ENCODE measurements at places on chromosomes 1 and 21.

- no peak for DNase-seq
Measured at GRCh38 chr1:169487133-169487532, 1.4 kb upstream of the SLC19A2 start.

DNA sequence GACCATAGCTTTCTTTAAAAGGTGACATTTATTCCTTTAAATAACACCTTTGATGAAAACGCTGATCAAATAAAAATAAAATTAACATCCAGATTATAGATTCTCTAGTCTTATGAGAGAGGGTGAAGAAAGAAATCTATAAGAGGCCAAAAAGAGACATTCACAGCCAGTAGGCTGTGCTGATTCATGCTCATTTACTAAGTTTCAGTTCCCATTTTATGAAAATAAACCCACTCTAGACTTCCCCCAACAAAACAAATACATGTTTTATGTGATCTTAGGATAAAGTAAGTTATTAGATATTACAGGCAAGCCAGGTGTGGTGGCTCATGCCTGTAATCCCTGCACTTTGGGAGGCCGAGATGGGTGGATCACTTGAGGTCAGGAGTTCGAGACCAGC, 21.1 kb downstream of the ESRRG start:
- peak; percentile 11 for DNase-seq

DNA sequence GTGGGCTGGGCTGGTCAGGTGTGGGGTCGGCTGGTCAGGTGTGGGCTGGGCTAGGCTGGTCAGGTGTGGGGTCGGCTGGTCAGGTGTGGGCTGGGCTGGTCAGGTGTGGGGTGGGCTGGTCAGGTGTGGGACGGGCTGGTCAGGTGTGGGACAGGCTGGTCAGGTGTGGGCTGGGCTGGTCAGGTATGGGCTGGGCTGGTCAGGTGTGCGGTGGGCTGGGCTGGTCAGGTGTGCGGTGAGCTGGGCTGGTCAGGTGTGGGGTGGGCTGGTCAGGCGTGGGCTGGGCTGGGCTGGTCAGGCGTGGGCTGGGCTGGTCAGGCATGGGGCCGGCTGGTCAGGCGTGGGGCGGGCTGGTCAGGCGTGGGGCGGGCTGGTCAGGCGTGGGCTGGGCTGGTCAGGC, 6.3 kb upstream of the FNDC10 start:
- no peak for DNase-seq

DNA sequence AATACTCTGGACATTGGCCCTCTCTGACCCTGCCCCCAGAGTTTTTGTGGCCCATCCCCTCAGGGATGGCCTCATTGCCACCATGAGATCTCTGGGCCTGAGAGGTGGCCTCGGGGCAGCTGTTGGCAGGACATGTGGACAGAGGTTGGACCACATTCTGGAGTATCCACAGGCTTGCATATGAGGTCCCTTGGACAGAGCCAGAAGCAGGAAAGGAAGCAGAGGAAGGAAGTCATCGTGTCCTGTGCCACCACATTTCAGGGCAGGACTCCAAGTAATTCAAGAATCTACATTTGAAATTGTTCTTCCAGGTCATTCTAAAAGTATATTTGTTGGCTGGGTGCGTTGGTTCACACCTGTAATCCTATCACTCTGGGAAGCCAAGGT, 95.9 kb upstream of the PPP2R5A start:
- DNase-seq: no peak

GRCh38 chr21:34065027-34065426, 8.4 kb upstream of the MRPS6 start:
- peak; percentile 57 for DNase-seq

DNA sequence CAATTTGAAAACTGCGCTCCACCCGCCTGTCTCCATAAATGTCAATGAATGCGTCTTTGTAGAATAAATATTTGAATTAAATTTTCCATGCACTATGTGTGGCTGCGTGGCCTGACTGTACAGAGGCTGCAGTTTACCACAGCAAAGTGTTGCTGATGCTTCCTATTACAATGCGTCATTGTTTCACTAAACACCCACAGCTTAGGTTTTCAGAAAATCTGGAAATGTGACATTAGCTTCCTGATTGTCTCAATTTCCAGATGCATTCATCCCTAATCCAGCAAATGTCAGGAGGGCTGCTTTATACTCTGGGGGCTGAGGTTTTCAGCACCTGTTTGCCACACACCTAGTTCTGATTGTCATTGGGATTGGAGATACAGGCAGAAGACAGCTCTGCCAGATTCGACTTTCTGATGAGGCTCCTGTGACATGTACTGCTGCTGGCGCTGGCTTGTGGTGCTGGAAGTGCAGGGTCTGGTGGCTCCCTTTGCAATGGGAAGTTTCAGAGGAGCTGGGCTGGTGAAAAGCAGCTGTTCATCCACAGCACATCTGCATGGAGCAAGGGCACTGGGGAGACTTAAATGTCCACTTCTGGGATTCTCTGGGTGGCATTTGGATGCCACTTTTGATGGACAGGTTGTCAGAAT, 40.0 kb downstream of the URB2 start:
- no peak for DNase-seq

GRCh38 chr1:236389253-236389652, 4.8 kb upstream of the EDARADD start:
- no peak for DNase-seq

DNA sequence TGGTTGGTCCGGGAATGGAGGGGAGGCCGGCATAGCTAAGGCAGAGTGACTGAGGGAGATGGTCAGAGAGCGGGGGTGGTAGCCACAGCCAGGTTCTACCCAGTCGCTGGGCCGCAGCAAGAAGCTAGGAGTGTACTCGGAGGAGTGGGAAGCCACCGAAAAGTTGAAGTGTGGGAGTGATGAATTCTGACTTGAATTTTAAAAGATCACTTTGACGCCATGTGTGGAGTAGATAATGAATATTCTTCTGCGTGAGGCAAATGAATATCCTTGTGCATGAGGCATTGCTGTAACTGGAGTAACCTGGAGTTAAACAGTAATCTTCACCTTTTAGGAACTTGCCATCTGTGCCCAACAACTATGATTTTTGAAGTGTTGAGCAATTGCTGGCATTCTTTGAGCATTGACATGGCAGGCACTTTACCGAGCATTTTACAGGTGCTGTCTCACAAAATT, 6.9 kb downstream of the CTPS1 start:
- DNase-seq: no peak

GRCh38 chr1:181383695-181384094, 99.6 kb upstream of the CACNA1E start:
- DNase-seq: peak; percentile 44

DNA sequence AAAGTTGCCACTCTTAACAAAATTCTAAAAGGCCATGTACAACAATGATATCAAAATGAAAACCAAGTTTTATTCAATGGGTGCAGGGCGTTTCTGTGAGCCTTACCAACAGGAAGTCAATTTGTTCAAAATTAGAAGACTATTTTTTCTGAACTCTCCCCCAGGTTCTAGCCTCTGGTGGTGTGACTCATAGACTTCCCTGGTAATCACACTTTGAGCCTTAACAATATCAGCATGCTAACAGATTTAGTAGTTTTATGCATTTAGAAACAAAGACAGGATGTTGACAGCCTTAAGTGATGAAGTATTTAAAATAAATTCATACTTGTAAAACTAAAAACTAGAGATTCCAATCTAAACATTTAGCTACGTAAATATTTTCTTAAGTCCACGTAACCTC, 88.4 kb downstream of the LRRC8C start:
- peak; percentile 36 for DNase-seq

- peak; percentile 40 for DNase-seq
Measured at GRCh38 chr1:51313961-51314777, 16.2 kb downstream of the TTC39A start.

DNA sequence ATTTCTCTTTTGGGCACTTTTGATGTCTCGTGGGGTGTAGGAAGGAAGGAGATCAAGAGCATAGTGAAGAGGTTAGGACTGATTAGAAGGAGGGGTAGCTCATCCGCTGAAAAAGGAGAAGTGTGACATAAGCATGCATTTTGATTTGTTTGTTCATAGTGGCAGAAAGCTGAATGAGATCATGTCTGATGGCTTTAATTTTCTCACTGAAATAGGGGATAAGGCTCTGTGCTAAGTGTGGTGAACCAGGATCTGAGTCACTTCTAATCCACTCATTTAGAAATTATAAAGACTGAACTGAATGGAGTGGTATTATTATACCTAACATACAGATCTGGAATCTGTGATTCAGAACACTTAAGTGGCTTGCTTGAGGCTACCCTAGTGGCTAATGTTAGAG, 344.5 kb downstream of the PDE4B start:
- peak; percentile 44 for DNase-seq

DNA sequence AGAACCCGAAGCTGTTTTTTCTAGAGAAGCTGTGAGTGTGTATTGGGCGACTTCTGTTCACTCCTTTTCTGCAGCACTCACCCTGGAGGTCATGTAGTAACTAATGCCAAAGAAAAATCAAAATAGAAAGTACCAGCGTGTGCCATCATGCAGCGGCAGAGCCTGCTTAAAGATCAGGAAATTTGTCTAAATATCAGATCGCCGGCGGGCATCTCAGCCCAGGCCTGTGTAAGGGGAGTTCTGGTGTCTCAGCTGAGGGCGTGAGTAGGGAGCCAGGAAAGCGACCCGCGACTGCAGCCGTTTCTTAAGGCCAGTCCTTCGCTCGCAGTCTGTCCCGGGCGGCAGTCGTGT, 768 bp downstream of the EDARADD start:
- peak; percentile 24 for DNase-seq

DNA sequence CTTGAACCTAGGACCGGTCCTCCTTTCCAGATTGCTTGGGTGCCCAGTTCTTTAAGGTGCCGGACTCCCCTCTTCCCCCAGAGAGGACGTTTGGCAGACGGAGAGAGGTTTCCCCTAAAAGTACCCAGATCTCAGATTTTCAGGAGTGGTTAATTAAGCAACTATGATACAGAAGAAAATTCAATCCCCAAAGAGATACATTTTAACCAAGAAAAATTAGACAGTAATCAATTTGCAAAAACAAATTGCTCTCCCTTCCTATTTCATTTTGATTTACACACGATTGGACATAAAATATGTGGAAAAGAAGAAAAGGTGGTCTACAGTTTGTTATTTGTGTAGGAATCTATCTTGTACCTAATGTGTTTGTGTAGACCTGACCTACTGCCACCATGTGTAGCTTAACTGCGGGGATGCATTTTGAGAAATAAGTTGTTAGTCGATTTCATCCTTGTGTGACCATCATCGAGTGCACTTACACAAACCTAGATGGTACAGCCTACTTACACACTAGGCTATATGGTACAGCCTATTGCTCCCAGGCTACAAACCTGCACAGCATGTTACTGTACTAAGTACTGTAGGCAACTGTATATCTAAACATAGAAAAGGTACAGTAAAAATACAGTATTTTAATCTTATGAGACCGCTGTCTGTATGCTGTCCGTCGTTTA, 755 bp downstream of the RPAP2 start:
- DNase-seq: no peak

DNA sequence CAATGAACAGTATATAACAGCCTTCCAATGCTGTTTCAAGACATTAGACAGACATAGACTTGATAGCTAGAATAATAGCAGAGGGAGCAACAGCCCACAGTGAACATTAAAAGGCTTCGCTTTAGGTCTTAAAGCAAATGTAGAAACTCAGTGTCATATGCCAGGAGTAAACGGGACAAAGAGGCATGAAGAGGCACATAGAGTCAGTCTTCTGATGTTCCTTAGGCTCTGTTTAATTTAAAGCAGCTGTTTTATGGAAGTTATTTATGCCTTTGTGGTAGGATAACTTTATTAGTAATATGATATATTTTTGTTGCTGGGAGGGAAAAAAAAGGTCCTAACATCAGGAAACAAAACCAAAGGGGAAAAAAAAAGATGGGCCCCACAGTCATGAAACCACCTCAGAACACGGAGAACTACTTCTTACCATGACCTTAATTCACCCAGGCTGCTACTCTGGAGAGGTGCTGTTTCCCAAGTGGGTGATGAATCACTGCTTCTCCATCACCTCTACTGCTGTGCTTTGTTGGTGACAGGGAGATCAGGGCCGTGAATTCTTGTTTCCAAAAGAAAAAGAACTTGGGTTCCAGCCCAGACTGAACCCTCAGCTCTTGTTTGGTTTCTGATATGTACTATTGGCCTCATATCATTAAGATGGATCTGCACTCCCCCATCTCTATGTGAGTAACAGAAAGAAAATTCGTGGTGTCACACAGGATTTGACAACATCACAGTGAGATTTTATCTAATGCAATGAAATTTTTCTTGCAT, 616.9 kb downstream of the KIF26B start:
- DNase-seq: no peak

GRCh38 chr1:157119448-157119847, 18.7 kb downstream of the ETV3 start:
- no peak for DNase-seq

- DNase-seq: no peak
Measured at GRCh38 chr1:228721407-228721806, 13.9 kb upstream of the RHOU start.

GRCh38 chr1:55593298-55593697, 378.1 kb upstream of the USP24 start:
- no peak for DNase-seq

GRCh38 chr1:37691497-37692077, 729 bp upstream of the CDCA8 start:
- peak; percentile 30 for DNase-seq

DNA sequence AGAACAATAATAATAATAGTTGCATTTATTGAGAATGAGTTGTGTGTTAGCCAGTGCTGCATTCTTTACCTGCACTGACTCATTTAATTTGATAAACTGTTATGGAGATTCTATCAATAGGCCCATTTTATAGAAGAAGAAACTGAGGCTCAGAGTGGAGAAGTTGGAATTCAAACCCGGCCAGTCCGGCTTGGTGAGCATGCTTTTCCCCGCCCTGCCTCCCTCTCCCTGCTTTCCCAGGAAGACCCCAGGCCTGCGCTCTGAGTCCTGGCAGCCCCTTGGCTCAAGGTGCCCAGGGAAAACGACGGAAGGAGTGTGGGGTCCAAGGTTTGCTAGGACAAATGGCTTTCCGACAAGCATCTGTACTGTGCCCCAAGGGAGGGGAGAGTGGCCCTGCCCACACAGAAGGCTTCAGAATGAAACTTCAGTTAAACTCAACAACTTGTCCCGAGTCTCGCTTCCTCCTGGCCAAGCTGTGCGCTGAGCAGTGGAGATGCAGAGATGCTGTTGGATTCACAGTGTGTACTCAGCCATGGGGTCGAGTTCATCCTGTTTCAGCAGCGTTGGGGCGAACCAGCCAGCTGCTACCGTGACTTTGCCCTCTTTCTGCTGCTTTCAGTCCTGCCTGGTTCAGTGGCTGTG, 23.3 kb upstream of the PADI6 start:
- DNase-seq: no peak

- no peak for DNase-seq
Measured at GRCh38 chr1:172344444-172344843, 76.0 kb upstream of the C1orf105 start.

- DNase-seq: no peak
Measured at GRCh38 chr21:41187537-41188025, 19.6 kb downstream of the BACE2 start.

- DNase-seq: peak; percentile 87
Measured at GRCh38 chr1:112735752-112736151, 20.6 kb upstream of the PPM1J start.

GRCh38 chr1:78052685-78053405, 7.1 kb downstream of the GIPC2 start:
- peak; percentile 23 for DNase-seq
